ENCODE measurements at places on chromosomes 12 and 14.

- DNase-seq: peak; percentile 21
Observed at GRCh38 chr12:69241438-69242092, 2.2 kb downstream of the CPSF6 start.

DNA sequence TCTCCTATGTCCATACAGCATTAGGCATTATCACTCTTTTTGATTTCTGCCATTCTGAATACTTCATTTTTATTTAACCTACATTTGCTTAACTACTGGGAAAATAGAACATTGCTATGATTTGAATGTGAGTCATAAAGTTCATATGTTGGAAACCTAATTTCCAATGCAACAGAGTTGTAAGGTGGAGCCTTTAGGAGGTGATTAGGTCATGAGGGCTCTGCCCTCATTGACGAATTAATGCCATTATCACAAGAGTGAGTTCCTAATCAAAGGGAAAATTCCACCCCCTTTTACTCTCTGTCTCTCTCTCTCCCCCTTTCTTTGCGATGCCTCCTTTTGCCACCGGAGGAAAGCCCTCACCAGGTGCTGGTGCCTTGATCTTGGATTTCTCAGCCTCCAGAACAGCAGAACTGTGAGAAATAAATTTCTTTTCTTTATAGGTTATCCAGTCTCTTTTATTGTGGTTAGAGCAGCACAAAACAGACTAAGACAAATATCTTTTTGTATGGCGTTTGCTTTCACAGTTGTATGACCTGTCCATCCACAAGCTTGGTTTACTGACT, 180.1 kb upstream of the ARID2 start:
- no peak for DNase-seq

DNA sequence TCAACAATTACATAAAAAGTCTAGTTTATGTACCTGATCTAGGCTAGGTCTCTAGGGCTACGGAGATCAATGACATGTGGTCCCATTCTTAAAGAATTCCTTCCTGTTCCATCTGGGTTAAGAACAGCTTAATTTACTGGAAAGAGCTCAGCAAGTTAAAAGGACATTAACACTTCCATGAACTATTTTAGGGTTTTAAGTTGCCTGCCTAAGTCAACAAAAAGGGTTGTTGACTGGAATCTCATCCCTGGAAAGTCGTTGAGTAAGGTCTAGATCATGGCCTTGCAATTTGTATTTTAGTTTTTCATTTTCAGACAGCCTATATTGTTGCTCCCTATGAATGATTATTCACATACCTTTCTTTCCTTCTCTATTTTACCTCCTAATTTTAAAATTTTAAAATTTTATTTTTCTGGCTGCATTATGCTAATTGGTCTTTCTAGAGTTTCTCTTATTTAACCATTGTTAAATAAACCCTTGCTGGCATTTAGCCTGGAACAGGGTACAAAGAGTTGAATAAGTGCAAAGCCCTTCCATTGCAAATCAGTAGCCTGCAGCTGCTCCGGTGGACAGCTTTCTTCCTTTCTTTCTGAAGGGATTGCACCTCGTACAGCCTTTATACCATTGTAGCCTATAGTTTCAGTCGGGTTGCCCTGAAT, 66.3 kb downstream of the VRK1 start:
- DNase-seq: no peak

- no peak for DNase-seq
Observed at GRCh38 chr12:4216187-4216927, 57.2 kb upstream of the CCND2 start.

DNA sequence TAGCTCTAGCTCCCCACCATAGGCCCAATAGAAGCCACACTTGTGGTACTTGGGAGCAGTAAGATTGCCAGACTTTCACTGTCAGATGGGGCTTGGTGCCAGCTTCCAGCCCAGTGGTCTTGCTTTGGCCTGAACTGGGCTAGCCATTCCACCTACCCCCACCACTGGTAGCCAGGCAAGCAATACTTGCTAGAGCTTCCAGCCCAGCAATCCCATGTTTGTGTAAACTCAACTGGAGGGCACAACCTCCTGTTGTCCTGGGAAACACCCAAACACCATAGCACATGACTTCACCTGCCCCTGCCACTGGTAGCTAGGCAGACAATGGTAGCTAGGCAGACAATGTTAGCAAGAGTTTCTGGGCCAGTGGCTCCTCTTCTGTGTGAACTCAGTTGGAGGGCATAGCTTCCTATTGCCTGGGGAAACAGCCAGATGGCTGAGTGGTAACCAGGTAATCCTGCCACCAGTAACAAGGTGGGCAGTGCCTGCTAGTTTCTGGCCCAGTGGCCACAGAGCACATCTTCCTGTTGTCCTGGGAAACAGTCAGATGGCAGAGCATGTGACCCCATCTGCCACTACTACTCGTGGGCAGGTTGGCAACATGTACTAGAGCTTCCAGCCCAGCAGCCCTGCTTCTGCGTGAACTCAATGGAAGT, 5.6 kb upstream of the OR6C76 start:
- DNase-seq: no peak

- no peak for DNase-seq
Observed at GRCh38 chr12:121228919-121229665, 19.2 kb downstream of the P2RX4 start.

DNA sequence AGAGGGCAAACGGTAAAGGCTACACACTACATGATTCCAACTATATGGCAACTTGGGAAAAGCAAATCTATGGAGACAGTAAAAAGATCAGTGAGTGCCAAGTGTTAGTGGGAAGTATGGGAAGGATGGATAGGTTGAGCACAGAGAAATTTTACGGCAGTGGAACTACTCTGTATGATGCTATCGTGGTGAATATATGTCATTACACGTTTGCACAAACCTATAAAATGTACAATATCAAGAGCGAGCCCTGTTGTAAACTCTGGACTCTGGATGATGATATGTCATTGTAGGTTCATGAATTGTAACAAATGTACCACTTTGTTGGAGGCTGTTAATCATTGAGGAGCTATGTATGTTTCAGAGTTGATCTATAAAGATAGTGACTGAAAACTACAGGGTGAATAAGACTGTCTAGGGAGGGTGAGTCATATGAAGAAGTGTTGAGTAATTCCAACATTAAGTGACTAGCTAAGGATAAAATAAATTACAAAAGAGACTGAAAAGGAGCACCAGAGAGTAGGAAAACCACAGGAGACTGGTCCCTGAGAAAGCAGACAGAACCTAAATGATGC, 349.2 kb upstream of the LMO3 start:
- peak; percentile 1 for DNase-seq

DNA sequence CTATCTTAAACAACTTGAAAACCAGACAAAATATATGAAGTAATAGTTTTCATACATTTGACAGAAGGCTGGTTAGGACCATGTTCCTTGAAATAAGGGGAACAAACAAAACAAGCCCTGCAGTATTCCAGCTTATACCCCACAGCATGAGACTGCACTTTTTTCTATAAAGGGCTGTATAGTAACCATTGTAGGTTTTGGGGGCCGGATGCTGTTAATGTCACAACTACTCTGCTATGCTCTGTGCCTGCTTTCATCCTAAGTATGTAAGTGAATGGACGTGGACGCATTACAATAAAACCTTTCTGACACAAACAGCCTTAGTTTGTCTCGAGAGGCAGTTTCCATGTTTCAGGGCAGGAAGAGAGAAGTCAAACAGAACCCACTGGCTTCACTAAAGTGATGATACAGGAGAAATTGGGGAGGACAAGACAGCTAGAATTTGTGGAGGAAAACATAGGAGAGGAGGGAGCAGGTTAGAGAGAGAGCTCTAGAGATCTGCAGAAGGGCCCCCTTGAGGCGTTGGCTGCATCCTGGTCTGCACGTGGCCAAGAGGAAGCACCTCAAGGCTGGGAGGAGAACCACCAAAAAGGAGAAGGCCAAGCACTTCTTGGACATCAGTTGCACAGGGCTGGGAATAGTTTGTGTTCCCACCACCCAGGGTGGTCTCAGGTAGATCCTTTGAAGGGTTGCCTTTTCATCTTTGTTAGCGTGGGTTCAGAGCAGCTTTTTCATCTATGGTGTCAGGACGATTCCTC, 63.7 kb downstream of the TRAF3 start:
- no peak for DNase-seq

GRCh38 chr14:20848316-20848954, 42.8 kb upstream of the RNASE3 start:
- DNase-seq: no peak

DNA sequence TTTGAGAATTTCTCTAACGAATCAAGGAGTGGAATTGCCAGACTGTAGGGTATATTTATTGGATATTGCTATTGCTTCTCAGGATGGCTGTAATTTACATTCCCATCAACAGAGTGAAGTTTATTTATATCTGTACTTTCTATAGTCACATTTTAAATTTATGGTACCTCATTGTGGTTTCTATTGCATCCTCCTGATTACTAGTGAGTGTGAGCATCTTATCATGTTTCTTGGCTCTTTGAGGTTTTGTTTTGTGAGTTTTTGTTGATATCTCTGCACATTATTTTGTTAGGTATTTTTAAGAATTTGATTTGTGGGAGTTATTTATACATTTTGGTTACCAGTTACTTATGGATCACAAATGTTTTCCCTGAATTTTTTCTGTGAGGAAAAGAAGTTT, 13.9 kb downstream of the DNM1L start:
- no peak for DNase-seq

GRCh38 chr12:123671876-123672275, 963 bp downstream of the TCTN2 start:
- no peak for DNase-seq

- peak; percentile 73 for DNase-seq
Observed at GRCh38 chr14:91649930-91650329, 82.0 kb downstream of the CATSPERB start.

GRCh38 chr14:94048691-94049624, 22.8 kb downstream of the OTUB2 start:
- DNase-seq: no peak

GRCh38 chr14:105853089-105853906, 326.9 kb downstream of the TMEM121 start:
- DNase-seq: no peak

- peak; percentile 95 for DNase-seq
Observed at GRCh38 chr14:64569138-64569631, 19.4 kb downstream of the PPP1R36 start.

DNA sequence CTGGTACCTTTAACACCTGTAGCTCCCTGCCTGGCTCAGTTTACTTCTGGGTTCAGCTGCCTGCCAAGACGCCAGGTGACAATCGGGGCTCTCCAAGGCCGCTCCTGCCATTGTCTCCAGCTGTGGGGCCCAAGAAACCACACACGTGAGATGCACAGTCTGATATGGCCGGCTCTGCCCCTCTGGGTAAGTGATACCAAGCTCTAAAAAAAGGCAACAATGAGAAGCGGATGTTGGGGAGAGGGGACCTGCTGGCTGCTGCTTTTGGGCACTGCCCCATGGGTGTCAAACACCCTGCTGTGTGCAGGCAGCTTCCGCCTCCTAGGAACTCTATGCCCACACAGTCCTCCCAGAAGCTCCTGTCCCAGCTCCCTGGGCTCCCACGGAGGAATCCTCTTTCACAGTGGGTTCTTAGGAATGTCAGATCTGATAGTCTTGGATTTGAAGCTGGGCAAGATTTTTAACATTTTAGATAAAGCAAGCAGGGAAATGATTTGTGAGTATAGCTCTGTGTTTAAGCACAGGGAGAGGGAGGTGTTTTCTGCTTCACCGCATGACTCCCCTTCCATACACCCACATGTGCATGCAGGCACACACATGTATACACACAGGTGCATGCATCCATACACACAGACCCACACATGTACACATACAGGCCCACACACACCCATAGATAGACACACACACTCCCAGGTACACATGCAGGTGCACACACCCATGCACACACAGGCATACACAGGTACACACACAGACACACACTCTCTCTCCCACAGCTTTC, 1135.8 kb downstream of the BCL11B start:
- no peak for DNase-seq

- DNase-seq: no peak
Observed at GRCh38 chr12:113055594-113056380, 743 bp upstream of the DTX1 start.

DNA sequence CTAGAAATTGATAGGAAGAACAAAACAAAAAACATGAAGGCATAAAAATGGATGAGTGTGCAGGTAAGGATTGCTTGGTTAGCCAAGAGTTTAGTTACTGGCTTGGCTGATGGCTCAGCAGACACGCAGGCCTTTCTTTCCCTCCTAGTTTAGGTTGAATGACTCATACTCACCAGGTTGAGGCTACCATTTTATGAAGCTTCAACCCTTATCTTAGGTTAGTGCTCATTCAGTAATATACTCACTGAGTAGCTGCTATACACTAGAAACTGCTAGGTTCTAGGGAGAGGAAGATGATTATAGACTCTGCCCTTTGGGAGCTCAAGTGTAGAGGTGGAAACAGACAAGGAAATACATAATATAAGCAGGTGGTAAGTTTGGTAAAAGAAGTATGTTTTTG, 6.0 kb downstream of the P3H3 start:
- no peak for DNase-seq

DNA sequence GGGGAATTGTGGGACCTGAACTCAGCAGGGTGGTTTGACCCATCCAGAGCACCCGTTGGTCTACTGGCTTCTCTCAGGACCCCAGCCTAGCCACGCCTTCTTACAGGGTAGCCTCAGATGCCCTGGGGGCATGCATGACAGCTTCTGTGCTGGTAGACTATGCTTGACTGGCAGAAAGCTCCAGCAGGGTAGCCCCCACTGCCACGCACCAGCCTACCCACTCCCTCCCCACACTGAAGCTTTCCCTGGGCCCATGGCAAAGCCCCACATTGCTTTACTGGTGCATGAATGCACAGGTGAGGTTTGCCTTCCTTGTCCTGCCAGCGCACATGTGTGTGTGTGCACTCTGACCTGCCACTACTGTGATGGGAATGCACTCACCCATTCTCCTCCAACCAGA, 772.2 kb downstream of the LRFN5 start:
- no peak for DNase-seq

DNA sequence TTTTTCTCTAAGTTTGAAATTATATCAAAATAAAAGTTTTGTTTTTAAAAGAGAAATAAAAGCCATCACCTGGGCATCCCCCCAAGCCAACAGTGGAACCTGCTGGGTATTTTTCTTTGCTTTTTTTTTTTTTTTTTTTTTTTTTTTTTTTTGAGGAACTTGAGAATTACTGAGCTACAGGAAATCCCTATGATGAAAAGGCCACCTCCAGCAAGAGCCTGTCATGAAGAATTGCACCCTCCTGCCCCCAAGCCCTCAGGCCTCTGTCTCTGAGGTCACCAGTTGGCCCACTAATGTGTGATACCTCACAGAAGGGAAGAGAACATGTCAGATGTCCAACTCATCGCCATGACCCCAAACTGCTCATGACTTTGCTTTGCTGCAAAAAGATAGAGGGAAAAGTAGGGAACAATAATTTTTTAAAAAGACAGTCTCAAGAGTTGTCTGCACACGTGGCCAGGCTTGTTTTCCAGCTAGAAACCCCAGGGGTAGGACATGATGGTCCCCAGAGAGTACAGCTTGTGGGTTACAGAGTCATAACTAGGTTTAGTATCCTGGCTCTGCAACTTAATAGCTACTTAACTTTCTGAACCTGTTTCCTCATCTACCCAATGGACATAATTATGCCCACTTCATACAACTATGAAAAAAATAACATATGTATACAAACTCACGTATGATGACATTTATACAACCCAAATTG, 124.3 kb upstream of the EGLN3 start:
- no peak for DNase-seq

GRCh38 chr14:72401101-72401625, 468.9 kb downstream of the RGS6 start:
- DNase-seq: no peak

- no peak for DNase-seq
Observed at GRCh38 chr12:95600567-95600966, 49.3 kb upstream of the USP44 start.

GRCh38 chr14:35404449-35405303, at the start of gene NFKBIA:
TSS of gene NFKBIA (minus strand) at chr14:35404749. CDS start at chr14:35404644, 105 bp downstream.
- peak; percentile 95 for DNase-seq

GRCh38 chr14:53412819-53413675, 259.9 kb upstream of the DDHD1 start:
- DNase-seq: no peak

GRCh38 chr12:14403293-14403692, 37.8 kb downstream of the ATF7IP start:
- DNase-seq: no peak
